Dermis microvascular lymphatic vessel endothelial cell (primary cell): ENCODE measurements at places on chromosomes 7 and 10. TPM values are rescaled to one million over a fixed set of nuclear protein-coding genes. Genes with fewer than 3 reads are reported as not detected.

MOGAT3 gene
- total RNA-seq, result not detected in 2 replicates

CCDC6 gene
- total RNA-seq, result 16.4 and 17.6 TPM in 2 replicates

CCL24 gene
- total RNA-seq, result not detected in 2 replicates

PAX4 gene
- total RNA-seq, result not detected in 2 replicates

DNAJB6 gene
- 89.1 and 105 TPM in 2 replicates for total RNA-seq

HTR7 gene
- total RNA-seq, result under 0.01 and 0.13 TPM in 2 replicates
